Hepatic stellate cell (primary cell): ENCODE measurements at places on chromosomes 3 and 15.
A peak's percentile ranks its signal among the peaks of the same experiment; 100 is the strongest.

GRCh38 chr3:125140011-125140817 is 72.3 kb downstream of the SLC12A8 start:
- DNase-seq: peak; percentile 78

GRCh38 chr15:67098768-67099282 is 33.4 kb downstream of the SMAD3 start:
- no peak for DNase-seq

DNA sequence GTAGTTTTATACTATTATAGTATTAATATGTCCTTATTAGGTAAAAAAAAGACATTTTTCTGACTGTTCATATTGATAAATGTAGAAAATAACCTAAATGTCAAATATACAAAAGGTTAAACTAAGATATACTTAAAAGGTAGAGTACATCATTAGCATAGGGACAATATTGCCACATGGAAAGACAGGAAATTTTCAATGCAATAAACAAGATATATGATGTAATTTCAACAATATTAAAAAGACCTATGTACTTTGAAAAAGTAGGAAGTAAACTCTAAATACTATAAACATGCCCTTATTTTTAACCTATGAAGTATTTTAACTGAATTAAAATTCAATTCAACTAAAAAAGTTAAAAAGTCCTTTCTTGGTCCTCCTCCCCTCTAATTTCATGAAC is 1.9 kb downstream of the SPG11 start:
- no peak for DNase-seq

DNA sequence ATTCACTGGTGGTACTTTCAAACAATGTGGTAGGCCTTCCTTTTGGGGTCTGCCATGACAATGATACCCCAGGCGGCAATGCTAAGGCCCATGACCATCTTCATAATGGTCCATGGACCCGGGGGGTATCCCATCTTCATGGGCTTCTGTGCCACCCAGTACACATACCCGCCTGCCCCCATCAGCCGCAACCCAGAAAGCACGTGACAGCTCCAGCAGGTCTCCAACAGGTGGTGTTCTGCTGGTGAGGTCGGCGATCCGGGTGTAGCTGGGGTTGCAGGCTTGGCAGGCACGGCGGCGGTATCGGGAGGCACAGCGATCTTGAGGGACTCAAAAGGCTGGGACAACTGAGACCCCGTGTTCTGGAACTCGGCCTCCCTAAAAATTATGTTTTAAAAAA is 214.5 kb downstream of the SNRPN start:
- DNase-seq: no peak

DNA sequence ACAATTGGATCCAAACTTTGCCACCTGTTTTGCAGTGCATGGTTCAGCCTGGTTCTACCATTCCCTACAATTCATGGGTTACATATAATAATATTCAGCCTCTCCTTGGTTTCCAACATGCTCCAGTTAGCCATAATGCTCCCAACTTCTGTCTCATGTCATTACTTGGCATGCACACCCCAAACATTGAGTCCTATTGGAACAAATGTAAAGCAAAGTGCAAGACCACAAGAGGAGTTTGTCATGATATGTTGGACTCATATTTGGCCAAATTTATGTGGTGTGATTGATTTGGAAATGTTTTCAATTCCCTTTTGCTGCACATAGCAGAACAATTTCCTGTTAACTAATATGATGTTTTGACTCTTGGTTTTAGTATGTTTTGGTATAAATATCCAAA is 50.2 kb downstream of the KCNAB1 start:
- DNase-seq: no peak

DNA sequence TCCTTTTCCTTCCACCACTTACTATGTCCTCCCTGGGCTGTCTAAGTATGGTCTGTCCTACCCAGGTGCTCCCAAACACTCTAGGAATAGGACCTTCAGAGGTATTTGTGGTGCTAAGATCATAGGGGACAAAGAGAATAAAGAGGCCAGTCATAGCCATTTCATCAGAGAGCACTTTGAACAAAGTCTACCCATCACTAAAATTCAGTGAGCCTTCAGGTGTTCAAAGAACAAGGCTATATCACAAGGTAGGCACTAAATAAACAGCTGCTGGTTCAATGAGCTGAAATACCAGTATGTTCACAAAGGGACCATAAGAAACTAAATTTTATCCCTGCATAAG is 38.8 kb downstream of the NBEAL2 start:
- no peak for DNase-seq

DNA sequence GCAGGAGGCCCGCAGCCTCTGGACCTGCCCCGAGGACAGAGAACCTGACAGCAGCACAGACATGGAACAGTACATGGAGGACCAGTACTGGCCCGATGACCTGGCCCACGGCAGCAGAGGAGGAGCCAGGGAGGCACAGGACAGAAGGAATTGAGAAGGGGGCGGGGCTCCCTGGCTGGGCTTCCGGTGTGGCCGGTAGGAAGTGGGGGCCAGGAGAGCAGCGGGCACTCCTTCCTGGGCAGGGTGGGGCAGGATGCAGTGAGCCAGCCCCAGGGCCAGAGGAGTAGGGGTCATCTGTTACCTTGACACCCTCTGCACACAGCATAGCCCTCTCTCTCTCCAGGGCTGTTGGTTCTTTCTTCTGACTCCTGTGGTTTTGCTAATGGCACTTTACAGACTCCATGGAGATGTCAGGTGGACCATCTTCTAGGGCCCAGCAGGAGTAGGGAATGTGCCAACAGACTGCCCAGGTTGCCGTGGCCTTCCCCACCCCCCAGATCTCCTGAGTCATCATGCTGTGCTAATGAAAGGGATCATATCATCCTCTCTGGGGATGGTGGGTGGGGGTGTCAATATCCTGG is 8.6 kb upstream of the ISG20 start:
- no peak for DNase-seq

DNA sequence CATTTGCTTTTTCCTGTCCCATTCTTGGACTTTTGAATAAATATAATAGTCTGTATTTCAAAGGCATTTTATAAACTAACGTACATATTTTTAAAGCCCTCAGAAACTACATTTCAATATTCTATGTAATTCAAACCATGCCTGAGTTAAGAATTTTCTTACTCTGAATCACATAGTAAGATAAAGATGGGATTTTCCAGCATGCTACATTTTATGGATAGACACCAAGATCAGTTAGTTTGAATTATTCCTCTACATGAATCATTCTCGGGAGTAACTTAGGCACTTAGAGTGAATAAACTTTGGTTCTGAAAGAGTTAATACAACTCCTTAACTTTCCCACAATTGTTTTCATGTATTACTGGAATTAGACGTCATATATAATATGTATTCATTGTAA is 713.3 kb upstream of the CBLB start:
- DNase-seq: no peak

- peak; percentile 94 for DNase-seq
Observed at GRCh38 chr15:77546050-77546501, 86.6 kb downstream of the LINGO1 start.

GRCh38 chr3:14388201-14388600 is 14.2 kb upstream of the SLC6A6 start:
- DNase-seq: no peak

GRCh38 chr3:127473244-127474024 is 117.1 kb downstream of the TPRA1 start:
- DNase-seq: no peak
